ENCODE measurements at places on chromosomes 2 and 18.

- no peak for DNase-seq
Observed at GRCh38 chr18:41009926-41010325, 945.1 kb upstream of the PIK3C3 start.

- DNase-seq: peak; percentile 57
Observed at GRCh38 chr2:53535234-53535840, 232.3 kb upstream of the CHAC2 start.

- no peak for DNase-seq
Observed at GRCh38 chr2:183542606-183543005, 418.4 kb downstream of the NUP35 start.

GRCh38 chr2:159030674-159031380 lies 62.4 kb downstream of the TANC1 start:
- DNase-seq: peak; percentile 13

DNA sequence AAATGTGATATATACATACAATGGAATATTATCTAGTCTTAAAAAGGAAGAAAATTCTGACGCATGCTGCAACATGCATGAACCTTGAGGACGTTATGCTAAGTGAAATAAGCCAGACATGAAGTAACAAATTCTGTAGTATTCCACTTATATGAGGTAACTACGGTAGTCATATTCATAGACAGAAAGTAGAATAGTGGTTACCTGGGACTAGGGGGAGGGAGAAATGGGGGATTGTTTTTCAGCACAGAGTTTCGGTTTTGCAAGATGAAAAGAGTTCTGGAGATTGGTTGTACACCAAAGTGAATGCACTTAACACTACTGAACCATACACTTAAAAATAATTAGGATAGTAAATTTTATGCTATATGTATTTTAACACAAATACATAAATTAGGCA lies 215.9 kb upstream of the FBXO11 start:
- DNase-seq: no peak

GRCh38 chr2:10599921-10600320 lies 89.9 kb downstream of the NOL10 start:
- DNase-seq: no peak

DNA sequence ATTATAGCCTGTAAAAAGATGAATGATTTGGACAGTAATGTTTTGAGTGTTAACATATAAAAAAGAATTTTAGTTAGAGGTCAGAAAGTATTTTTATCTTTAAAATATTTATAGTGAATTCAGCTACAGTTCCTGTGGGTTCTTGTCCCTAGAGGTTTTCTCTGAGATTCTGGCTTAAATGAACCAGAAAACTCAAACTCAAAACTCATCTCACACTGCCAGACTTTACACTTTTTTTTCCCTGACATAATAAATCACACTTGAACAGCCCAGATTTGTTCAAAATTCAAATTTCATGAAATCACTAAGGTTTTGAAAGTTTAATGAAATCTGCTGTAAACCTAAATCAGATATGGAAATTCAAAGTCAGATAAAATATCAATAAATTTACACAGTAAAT lies 92.3 kb downstream of the KCNH7 start:
- DNase-seq: no peak

DNA sequence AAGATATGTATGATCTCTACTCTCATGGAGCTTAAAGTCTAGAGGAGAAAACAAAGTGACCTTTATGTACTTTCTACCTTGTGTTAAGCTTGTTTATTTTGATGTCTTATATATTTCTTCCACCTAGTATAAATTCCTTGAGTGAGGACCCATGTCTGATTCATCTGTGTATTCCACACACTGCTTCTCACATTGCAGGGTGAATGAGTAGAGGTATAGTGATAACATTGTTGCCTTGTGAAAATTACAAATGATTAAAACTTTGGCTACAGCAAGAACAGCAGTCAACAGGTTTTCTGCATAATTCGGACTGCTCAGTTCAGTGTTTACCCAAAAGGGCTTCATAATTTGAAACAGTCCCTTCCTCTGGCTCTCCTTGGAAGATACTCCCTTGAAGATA lies 36.3 kb downstream of the AOX1 start:
- DNase-seq: no peak

GRCh38 chr2:41934329-41934958 lies 113.4 kb upstream of the PKDCC start:
- no peak for DNase-seq

DNA sequence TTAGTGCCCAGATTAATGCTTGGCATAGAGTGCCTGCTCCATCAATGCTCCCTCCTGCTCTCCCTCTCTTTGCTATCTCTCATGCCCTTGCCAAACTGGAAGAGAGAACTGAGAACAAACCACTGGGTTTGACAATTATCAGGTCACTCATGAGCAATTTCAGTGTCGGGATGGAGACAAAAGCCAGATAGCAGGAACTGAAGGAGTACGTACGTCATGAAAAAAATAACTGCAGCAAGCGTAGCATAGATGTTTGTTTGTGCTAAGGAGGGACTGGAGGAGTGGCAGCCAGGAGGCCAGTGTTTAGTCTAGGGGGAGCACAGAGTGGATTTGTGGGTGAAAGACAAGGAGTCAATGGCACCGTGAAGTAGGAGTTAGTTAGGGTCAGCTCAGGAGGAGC lies 113.3 kb downstream of the POLE4 start:
- no peak for DNase-seq

GRCh38 chr18:74609535-74609934 lies 11.9 kb downstream of the ZNF407 start:
- DNase-seq: no peak

DNA sequence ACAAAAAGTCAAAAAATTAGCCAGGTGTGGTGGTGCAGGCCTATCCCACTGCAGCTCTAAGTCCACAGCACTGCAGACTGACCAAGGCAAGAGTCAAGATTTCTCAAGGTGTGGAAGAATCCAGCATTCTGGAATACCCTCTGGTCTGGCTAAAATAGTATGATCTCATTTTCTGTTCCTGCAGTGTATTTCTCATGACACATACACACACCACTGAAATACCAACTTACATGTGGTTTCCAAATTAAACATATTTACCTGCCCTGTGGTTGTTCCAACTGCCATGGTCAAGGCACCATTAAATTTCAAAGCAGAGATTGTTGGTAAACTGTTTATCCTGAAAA lies 30.9 kb downstream of the NOL10 start:
- DNase-seq: no peak

GRCh38 chr2:216752855-216753505 lies 57.6 kb upstream of the IGFBP5 start:
- no peak for DNase-seq

- no peak for DNase-seq
Observed at GRCh38 chr18:55317324-55317723, 270.7 kb downstream of the TCF4 start.

DNA sequence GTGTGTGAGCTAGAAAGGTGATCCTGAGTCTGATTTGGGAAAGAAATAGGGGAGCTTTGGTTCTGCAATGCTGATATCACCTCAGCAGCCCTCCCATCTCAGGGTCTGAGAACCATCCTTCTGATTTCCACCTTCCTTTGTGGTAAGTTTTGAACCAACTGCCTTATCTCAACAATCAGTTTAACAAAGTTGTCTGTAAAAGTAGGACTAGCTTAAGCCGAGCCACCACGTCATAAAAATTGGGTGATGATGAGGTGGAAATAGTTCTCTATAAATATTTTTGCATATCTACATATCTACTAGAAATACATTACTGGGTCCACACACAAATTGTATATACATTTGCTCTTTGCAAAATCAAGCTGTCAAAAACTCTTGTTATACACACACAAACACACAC lies 1.1 kb downstream of the SULT1C4 start:
- DNase-seq: no peak

DNA sequence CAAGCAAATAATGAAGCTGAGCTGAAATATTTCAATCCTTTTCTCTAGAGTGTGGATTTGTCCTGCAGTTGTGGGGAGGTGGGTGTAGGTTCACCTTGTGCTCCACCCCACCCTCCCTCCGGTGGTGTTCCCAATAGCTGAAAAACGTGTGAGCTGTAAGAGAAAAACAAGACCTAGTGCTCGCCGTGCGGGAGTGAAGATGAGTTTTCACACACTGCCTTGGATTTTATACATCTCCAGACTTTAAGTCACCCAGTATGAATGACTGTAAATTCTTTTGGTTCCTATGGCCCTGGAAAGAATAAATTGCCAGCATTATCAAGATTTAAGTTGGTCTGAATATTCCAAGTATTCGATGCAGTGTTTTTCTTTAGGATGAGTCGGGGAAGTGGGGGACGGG lies 1.9 kb upstream of the SOX11 start:
- no peak for DNase-seq

DNA sequence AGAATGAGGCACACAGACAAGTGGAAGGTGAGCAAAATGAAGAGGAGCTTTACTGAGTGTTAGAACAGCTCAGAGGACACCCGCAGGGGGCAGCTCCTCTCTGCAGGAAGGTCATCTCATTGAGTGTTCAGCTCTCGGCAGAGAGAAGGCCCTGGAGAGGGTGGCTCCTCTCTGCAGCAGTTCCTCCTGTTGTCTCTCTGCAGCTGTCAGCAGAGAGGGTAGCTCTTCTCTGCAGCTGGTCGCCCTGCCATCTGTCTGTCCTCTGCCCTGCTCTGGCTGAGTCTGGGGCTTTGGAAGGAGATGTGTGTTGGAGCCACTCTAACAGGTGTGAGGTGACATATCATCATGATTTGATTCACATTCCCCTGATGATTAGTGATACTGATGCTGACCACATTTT lies 6.8 kb upstream of the SNTG2 start:
- no peak for DNase-seq

GRCh38 chr2:36360834-36361233 lies 5.3 kb downstream of the CRIM1 start:
- no peak for DNase-seq

DNA sequence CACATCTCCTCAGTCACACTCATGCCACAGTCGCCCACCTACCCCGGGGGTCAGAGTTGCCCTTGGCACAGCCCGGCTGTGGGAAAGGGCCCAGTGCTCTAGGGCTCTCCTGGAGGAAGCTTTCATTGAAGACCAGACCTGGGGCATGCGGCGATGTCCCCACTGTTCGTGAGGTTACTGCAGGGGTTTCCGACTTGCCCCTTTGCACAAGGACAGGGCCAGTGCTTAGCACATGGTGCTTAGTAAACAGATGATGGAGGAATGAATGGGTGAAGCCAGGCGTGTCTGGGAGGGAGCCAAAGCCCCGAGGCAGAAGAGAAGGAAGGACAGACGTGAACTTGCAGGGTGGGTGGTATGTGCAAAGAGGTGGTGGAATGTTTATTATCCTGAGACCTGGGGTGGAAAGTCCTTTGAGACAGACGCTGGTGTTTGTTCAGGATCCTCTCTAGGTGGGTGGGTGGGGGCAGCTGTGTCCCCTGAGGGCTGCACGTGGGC lies 205.9 kb upstream of the ARL4C start:
- DNase-seq: no peak

GRCh38 chr2:213015387-213016165 lies 135.8 kb downstream of the IKZF2 start:
- DNase-seq: no peak

DNA sequence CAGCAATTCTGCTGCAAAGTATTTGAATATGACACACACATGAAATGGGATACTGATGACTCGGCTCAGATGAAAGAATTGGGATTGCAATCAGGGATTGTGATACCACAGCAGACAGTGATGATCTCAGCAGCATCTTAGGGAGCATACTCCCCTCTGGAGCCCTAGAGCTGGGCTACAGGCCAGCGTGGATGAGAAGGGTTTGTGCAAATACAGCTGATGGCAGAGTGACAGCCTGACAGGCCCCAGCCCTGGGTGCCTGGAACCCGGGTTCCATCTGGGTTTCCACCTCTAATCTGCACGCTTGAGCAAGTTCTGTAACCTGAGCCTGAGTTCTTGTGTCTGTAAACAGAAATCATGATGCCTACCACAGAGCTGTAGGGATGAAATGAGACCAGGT lies 418.0 kb downstream of the LRATD1 start:
- DNase-seq: no peak

DNA sequence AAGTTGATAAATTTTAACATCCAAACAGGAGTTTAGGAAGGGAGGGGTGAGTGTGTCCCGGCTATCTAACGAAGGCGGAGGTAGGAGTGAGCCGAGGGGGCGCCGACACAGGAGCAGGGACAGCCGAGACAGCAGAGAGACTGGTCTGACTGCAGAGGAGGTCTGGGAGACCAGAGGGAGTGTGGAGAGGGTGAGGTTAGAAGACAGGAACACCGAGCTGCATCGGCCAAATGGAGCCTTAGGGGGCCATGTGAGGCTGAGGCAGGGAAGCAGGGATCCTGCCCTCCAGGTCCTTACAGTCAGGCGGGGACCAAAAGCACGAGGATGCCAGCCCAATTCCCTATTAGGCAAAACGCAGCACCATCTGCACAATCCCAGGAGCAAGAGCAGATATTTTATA lies 67.0 kb downstream of the SFXN5 start:
- DNase-seq: no peak

GRCh38 chr18:72542984-72543356 lies 1.2 kb downstream of the CBLN2 start:
- DNase-seq: no peak

- no peak for DNase-seq
Observed at GRCh38 chr2:73141896-73142295, 29.1 kb upstream of the RAB11FIP5 start.

DNA sequence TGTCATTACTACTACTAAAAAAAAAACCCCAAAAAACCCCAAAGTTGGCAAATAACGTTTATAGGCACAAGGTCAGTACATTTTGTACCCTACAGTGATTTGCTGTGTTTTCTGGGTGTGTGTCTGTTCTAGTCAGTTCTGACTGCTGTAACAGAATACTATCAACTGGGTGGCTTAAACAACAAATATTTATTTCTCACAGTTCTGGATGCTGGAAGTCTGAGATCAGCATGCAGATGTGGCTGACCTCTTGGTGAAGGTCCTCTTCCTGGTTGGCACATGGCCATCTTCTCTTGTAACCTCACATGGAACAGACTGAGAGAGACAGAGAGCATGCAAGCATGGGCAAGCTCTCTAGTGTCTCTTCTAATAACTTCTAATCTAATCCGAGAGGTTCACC lies 103.1 kb downstream of the CERS6 start:
- no peak for DNase-seq

GRCh38 chr2:181052523-181052891 lies 72.1 kb downstream of the UBE2E3 start:
- DNase-seq: no peak

DNA sequence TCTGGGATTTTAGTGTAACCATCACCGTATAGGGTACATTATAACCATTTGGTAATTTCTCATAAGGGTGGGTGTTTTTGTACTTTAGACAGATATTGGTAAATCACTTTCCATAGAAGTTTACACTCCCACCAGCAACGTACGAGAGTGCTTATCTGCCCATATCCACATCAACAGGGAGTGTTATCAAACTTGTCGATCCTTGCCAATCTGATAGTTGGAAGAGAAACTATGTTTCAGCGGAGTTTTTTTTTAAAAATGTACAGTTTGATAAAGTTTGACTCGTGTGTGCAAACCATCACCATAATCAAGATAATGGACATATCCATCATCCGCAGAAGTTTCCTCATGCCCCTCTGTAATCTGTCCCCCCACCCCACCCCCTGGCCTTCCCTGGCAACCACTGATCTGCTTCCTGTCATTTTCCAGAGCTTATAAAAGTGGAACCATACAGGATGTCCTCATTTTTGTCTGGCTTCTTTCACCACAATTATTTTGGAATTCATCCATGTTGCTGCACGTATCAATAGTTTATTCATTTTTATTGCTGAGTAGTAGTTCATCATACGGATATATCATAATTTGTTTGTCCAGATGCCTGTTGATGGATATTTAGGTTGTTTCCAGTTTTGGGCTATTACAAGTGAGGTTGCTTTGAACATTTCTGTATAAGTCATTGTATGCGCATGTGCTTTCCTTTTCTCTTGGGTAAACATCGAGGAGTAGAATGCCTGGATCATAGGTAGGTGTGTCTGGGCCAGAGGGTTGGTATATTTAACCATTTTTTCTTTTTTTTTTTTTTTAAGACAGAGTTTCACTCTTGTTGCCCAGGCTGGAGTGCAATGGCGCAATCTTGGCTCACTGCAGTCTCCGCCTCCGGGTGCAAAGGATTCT lies 18.6 kb downstream of the GLI2 start:
- DNase-seq: no peak
